ENCODE measurements at places on chromosomes 7 and 10. TPM values are rescaled to one million over a fixed set of nuclear protein-coding genes. Genes with fewer than 3 reads are reported as not detected.
A peak's percentile ranks its signal among the peaks of the same experiment; 100 is the strongest.

- no peaks in the 10 kb centered on the region for H3K27me3 ChIP-seq
- no peak overlapping the region for H3K27ac ChIP-seq
- H3K4me1 ChIP-seq: no peaks in the 10 kb centered on the region
- H3K36me3 ChIP-seq: no peaks in the 10 kb centered on the region
Measured at GRCh38 chr7:12458520-12459131, 55.0 kb upstream of the VWDE start.

- H3K27ac ChIP-seq: no peak overlapping the region
- no peak overlapping the region for H3K4me3 ChIP-seq
- no peak for DNase-seq
- H3K36me3 ChIP-seq: no peaks in the 10 kb centered on the region
- H3K27me3 ChIP-seq: no peaks in the 10 kb centered on the region
- no peaks in the 10 kb centered on the region for H3K4me1 ChIP-seq
Measured at GRCh38 chr10:9262770-9263169, 1208.3 kb downstream of the GATA3 start.

GRCh38 chr7:151805191-151805590 is 71.7 kb downstream of the PRKAG2 start:
- no peak for DNase-seq
- H3K36me3 ChIP-seq: no peaks in the 10 kb centered on the region
- no peak overlapping the region for H3K27ac ChIP-seq

GRCh38 chr10:110842326-110842904 is 29.3 kb upstream of the PDCD4 start:
- H3K27me3 ChIP-seq: no peaks in the 10 kb centered on the region
- H3K27ac ChIP-seq: no peak overlapping the region
- H3K36me3 ChIP-seq: no peaks in the 10 kb centered on the region
- no peaks in the 10 kb centered on the region for H3K4me1 ChIP-seq

DNA sequence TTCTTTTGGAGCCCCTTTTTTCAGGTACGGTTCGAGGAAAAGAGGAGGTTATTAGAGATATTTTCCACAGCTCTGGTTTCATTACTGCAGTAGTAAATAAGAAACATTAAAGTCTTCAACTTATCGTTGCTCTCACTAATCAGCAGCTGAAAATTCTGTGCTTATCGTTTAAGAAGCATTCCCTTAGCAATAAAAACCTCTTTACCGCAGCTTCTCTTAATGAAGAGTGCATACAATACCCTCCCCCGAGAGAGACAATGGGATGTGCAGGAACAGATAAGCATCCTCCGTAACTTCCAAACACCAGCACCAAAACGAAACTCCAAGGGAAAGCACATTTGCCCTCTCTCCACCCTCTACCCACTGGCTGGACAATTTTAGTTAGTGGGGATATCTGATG is 384.5 kb downstream of the NEBL start:
- no peaks in the 10 kb centered on the region for H3K36me3 ChIP-seq
- no peak overlapping the region for H3K27ac ChIP-seq
- no peaks in the 10 kb centered on the region for H3K4me1 ChIP-seq
- H3K27me3 ChIP-seq: no peaks in the 10 kb centered on the region

DNA sequence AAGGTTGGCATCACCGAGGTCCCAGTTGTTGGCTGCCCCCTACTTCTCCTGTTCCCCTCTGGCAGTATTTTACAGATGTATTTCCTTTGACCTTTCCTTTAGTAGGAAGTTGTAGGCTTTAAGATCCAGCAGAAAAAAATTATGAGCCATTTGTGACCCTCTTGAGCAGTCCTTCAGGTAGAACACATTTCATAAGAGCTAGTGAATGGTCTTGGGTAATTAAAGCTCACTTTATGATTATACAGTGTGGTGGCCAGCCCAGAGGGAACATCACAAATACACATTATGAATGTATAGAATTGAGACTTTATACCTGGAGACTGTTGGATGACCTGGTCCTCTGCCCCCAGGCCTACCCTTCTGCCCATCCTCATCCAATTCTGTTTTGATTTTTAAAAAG is 57.0 kb downstream of the KAT6B start:
- DNase-seq: no peak
- peaks cover 21% of the 10 kb centered on the region for H3K4me1 ChIP-seq
- no peak overlapping the region for H3K27ac ChIP-seq
- H3K27me3 ChIP-seq: no peaks in the 10 kb centered on the region

GRCh38 chr10:102231357-102232318 is 5.5 kb downstream of the ELOVL3 start:
- no peak overlapping the region for H3K27ac ChIP-seq
- no peaks in the 10 kb centered on the region for H3K36me3 ChIP-seq
- H3K4me3 ChIP-seq: peak overlapping the region; percentile 32
- H3K4me1 ChIP-seq: no peaks in the 10 kb centered on the region

DNA sequence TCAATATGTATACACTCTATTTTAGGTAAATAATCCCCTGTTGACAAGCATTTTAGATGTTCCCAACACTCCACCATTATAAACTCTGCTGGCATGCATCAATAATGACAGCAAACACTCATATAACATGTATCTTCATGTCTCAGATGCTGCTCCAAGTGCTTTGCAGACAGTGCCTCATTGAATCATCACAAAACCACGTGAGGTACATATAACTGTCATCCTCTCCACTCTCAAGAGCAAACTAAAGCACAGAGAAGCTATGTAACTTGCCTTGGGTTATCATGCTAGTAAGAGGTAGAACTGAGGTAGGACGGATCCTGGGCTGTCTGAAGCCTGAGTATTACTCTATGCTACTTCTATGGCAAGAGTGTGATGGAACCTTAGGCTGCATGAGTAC is 72.5 kb upstream of the GSDME start:
- DNase-seq: no peak
- H3K4me3 ChIP-seq: no peak overlapping the region
- no peaks in the 10 kb centered on the region for H3K36me3 ChIP-seq
- H3K27me3 ChIP-seq: no peaks in the 10 kb centered on the region
- H3K27ac ChIP-seq: no peak overlapping the region

DNA sequence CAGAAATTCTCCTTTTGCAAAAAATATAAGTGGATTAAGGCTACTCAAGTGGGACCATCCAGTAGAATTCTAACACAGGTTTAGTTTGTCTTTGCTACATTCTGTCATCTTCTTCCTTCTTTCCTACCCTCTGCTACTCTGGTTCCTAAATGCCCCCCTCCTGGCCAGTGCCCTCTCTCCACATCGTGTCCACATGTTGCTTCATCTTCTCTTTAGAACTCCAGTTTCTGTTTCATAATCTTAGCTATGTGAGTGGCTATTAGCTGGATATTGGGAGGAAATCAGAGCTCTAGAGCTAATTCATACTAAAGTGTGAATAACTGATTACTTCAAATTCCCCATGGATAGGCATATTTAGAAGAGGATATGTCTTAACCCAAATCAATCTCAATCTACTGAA is 528.5 kb downstream of the LRMDA start:
- DNase-seq: no peak
- no peak overlapping the region for H3K27ac ChIP-seq
- no peak overlapping the region for H3K4me3 ChIP-seq
- H3K36me3 ChIP-seq: no peaks in the 10 kb centered on the region
- H3K27me3 ChIP-seq: no peaks in the 10 kb centered on the region

- no peak overlapping the region for H3K4me3 ChIP-seq
- H3K27ac ChIP-seq: no peak overlapping the region
- no peaks in the 10 kb centered on the region for H3K36me3 ChIP-seq
- DNase-seq: no peak
- H3K27me3 ChIP-seq: no peaks in the 10 kb centered on the region
- no peaks in the 10 kb centered on the region for H3K4me1 ChIP-seq
Measured at GRCh38 chr10:133034092-133034491, 53.6 kb upstream of the ADGRA1 start.

- no peak overlapping the region for H3K27ac ChIP-seq
- H3K4me1 ChIP-seq: peaks cover 28% of the 10 kb centered on the region
- DNase-seq: peak; percentile 76
- no peaks in the 10 kb centered on the region for H3K36me3 ChIP-seq
- H3K4me3 ChIP-seq: no peak overlapping the region
Measured at GRCh38 chr10:17910125-17910789, 41.5 kb upstream of the SLC39A12 start.

GRCh38 chr10:71848325-71849275 is 2.5 kb downstream of the PSAP start:
- peak overlapping the region; percentile 99 for H3K27ac ChIP-seq
- no peaks in the 10 kb centered on the region for H3K27me3 ChIP-seq
- H3K4me3 ChIP-seq: peak overlapping the region; percentile 98
- H3K36me3 ChIP-seq: no peaks in the 10 kb centered on the region

GRCh38 chr10:133328358-133329343 is 8.0 kb downstream of the CALY start:
- H3K36me3 ChIP-seq: no peaks in the 10 kb centered on the region
- H3K27me3 ChIP-seq: peaks cover 91% of the 10 kb centered on the region
- no peak overlapping the region for H3K27ac ChIP-seq
- H3K4me1 ChIP-seq: peaks cover 24% of the 10 kb centered on the region
- H3K4me3 ChIP-seq: no peak overlapping the region
- no peak for DNase-seq

- no peaks in the 10 kb centered on the region for H3K27me3 ChIP-seq
- DNase-seq: no peak
- no peaks in the 10 kb centered on the region for H3K36me3 ChIP-seq
- no peak overlapping the region for H3K4me3 ChIP-seq
- no peak overlapping the region for H3K27ac ChIP-seq
Measured at GRCh38 chr7:136251826-136252225, 274.7 kb upstream of the MTPN start.

- H3K4me3 ChIP-seq: no peak overlapping the region
- peak; percentile 80 for DNase-seq
- H3K36me3 ChIP-seq: no peaks in the 10 kb centered on the region
Measured at GRCh38 chr10:110784198-110784597, 87.5 kb upstream of the PDCD4 start.

DNA sequence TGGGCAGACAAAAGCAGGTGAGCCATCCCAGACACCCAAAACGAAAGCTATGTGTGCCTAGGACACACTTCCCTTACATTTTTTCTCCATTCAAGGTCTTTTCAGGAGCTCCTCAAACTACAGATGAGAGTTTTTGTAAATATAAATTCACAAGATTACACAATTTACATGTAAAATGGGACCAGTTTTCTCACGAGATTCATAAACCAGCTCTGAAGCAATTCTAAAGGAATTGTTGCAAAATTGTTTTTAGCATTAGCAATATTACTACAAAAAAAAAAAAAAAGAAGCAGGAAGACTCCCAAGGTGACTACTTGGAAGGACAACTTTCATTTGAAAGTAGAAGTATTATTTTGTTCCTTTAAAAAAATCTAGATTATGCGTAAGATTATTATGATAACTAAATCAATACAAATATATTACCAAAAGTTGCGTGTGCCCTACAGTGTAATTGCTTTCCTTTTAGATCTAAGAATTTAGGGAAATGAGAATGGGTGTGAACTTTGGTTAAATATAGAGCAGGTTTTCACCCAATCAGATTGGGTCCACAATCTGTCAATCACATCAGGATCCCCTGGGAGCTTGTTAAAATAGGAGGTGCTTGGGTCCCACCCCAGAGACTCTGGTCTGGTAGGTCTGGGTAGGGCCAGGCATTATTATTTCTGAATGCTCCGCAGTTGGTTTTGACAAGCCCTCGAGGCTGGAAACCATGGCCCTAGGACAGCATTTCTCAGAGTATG is 72.2 kb downstream of the TBXAS1 start:
- H3K4me1 ChIP-seq: no peaks in the 10 kb centered on the region
- no peak overlapping the region for H3K27ac ChIP-seq
- no peaks in the 10 kb centered on the region for H3K36me3 ChIP-seq
- no peak overlapping the region for H3K4me3 ChIP-seq

- no peaks in the 10 kb centered on the region for H3K36me3 ChIP-seq
- H3K4me1 ChIP-seq: no peaks in the 10 kb centered on the region
- no peak overlapping the region for H3K27ac ChIP-seq
- no peak overlapping the region for H3K4me3 ChIP-seq
- DNase-seq: no peak
Measured at GRCh38 chr7:14389595-14389994, 400.1 kb upstream of the ETV1 start.

- peaks cover 43% of the 10 kb centered on the region for H3K36me3 ChIP-seq
- H3K4me1 ChIP-seq: no peaks in the 10 kb centered on the region
- no peak overlapping the region for H3K4me3 ChIP-seq
- no peaks in the 10 kb centered on the region for H3K27me3 ChIP-seq
- H3K27ac ChIP-seq: no peak overlapping the region
- no peak for DNase-seq
Measured at GRCh38 chr7:1544896-1545416, 11.0 kb downstream of the TMEM184A start.

GRCh38 chr7:92874567-92874966 is 38.2 kb upstream of the CDK6 start:
- H3K4me3 ChIP-seq: no peak overlapping the region
- DNase-seq: no peak
- H3K27ac ChIP-seq: no peak overlapping the region
- H3K36me3 ChIP-seq: no peaks in the 10 kb centered on the region
- H3K27me3 ChIP-seq: no peaks in the 10 kb centered on the region
- H3K4me1 ChIP-seq: no peaks in the 10 kb centered on the region

- no peaks in the 10 kb centered on the region for H3K27me3 ChIP-seq
- no peak overlapping the region for H3K27ac ChIP-seq
- H3K4me1 ChIP-seq: no peaks in the 10 kb centered on the region
- no peak overlapping the region for H3K4me3 ChIP-seq
Measured at GRCh38 chr10:80598951-80599350, 61.2 kb downstream of the SH2D4B start.

- no peak for DNase-seq
- peaks cover 20% of the 10 kb centered on the region for H3K4me1 ChIP-seq
- H3K27ac ChIP-seq: no peak overlapping the region
- no peaks in the 10 kb centered on the region for H3K27me3 ChIP-seq
- H3K36me3 ChIP-seq: no peaks in the 10 kb centered on the region
Measured at GRCh38 chr7:18320971-18321567, 174.5 kb upstream of the HDAC9 start.

GRCh38 chr10:5416981-5417380 is 4.6 kb downstream of the NET1 start:
- H3K27ac ChIP-seq: no peak overlapping the region
- no peak for DNase-seq
- H3K4me3 ChIP-seq: no peak overlapping the region
- H3K27me3 ChIP-seq: no peaks in the 10 kb centered on the region

DNA sequence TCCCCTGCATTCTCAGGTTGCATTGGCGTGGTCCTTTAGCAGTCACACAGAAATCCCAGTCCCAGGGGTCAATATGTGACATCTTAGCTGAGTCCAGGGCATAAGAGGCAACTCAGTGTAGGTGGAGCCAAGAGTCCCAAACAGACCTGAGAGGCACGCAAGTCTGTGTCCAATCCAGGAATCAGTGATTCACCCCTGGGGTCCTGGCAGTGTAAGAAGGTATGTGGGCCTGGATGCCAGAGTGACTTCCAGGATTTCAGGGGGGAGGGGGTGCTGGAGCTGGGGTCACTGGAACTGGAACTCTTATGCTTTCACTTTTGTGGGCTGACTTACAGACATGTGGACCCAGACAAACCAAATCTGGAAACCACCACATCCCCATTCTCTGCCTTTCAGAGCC is 26.8 kb downstream of the FRMPD2 start:
- no peaks in the 10 kb centered on the region for H3K36me3 ChIP-seq
- DNase-seq: peak; percentile 36
- no peaks in the 10 kb centered on the region for H3K27me3 ChIP-seq
- H3K27ac ChIP-seq: no peak overlapping the region
- H3K4me3 ChIP-seq: no peak overlapping the region

Gene EN2
- not detected for total RNA-seq

Gene SFRP4
- total RNA-seq: 1.4 TPM

Gene PIP
- total RNA-seq: not detected

Gene SLC26A3
- 4.8 TPM for total RNA-seq

Gene TRPV5
- total RNA-seq: not detected

Gene INSYN2A
- total RNA-seq: 1.1 TPM

Gene SPDYE2
- not detected for total RNA-seq

Gene TWIST1
- total RNA-seq: 4.4 TPM

Gene OR2A1
- total RNA-seq: not detected

Gene SKAP2
- 14.7 TPM for total RNA-seq

Gene GRB10
- 52.1 TPM for total RNA-seq
